ENCODE measurements at places on chromosomes 1 and 21.

- no peak for DNase-seq
These were observed 8.5 kb upstream of the SPATA6 start for GRCh38 chr1:48480504-48480903.

DNA sequence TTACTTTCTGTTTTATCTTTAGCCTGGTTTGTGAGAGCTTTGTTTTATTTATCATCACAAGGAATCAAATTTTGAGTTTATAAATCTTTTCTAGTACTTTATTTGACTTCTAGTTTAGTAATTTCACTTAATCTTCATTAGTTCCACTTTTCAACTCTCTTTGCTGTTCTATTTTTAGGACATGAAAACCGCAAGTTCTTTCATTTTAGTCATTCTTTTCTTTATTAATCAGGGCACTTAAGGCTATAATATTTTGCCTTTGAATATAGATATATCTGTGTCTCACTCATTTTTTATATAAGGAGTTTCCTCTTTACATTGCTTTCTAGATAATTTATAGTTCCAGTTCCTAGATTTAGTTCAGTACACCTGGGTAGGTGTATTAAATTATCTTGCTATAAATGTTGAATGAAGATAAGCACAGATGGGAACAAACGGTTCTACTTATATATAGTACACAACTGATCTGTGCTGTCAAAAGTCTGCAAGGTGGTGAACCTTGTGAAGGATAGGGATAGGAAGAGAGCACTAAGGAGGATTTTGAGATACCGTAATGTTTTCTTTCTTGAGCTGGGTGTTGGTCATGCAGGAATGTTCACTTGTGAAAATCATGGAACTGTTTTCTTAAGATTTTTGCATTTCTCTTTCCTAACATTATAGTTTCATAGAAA, 402.3 kb downstream of the RYR2 start:
- DNase-seq = no peak

GRCh38 chr1:40017951-40018575, 22.5 kb upstream of the CAP1 start:
- no peak for DNase-seq

- no peak for DNase-seq
These were observed 1762.1 kb downstream of the BRINP3 start for GRCh38 chr1:188715566-188715965.

DNA sequence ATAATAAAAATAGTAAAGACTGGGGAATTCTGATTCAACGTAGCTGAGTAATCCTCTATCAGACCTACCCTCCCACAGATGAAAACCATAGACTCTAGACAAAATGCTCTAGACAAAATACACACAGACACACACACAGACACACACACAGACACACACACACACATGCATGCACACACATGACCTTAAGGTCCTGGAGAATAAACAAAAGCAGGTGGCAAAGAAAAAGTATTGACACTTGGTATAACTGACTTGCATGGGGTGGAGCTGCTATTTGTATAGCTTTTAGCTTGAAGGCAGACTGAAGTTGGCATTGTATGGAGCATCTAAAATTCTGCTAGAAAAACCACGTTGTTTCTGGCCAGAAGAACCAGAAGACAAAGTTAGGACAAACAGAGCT, 29.3 kb downstream of the C1orf141 start:
- no peak for DNase-seq

GRCh38 chr1:99559166-99559565, 86.7 kb upstream of the PALMD start:
- no peak for DNase-seq

- peak; percentile 52 for DNase-seq
These were observed 705 bp downstream of the KHDRBS1 start for GRCh38 chr1:32014199-32014947.

- no peak for DNase-seq
These were observed 184.5 kb downstream of the DHRS3 start for GRCh38 chr1:12433323-12434053.

DNA sequence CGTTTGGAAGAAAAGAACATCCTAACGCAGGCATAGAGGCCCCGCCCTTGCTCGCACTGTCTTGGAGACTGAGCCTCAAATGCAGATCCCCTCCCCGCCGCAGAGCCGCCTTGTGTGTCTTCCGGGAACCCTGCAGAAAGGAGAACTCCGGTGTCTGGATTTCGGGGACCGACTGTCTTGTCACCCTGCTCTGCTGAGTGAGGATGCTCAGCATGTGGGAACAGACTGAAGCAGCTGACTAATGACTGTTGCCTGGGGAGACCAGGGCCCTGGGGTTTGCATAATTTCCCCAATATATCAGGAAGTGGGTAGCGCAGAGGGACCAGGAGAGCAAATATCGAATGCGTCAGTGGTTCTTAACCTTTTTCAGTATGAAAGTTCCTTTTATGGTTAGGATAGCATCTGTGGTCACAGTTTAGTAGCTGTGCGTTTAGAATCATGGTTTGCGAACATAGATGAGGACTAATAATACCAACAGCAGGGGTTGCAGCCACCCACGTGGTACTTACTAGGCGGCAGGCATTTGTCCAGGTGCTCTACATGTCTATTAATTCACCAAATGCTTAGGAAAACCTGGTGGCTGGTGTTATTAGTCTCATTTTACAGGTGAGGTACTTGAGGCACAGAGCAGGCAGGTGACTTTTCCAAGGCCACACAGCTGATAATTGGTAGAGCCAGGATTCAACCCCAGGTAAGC, 14.3 kb downstream of the GPR137B start:
- DNase-seq = peak; percentile 84

DNA sequence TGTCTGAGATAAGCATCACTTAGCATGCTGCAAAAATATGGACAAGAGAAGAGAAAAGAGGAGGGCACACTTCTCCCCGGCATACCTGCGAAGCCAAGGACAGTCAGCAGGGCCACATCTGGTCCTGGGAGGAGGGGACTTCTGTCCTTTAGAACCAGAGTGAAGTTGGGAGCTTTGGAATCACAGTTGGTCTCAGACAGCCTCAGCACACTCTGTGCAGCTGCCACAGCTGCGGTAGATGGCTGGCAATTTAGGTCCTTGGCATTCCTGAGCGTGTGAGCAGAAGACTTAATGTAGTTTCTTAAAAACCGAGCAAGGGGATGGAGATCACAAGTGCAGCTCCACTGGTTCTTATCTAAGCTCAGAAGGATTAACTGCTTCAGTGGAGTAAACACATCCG, 32.3 kb downstream of the LRRC53 start:
- no peak for DNase-seq

- DNase-seq = peak; percentile 54
These were observed 16.5 kb upstream of the ATP6V1G3 start for GRCh38 chr1:198556971-198557370.

GRCh38 chr1:12052008-12052573, 11.0 kb upstream of the TNFRSF8 start:
- DNase-seq = peak; percentile 89

DNA sequence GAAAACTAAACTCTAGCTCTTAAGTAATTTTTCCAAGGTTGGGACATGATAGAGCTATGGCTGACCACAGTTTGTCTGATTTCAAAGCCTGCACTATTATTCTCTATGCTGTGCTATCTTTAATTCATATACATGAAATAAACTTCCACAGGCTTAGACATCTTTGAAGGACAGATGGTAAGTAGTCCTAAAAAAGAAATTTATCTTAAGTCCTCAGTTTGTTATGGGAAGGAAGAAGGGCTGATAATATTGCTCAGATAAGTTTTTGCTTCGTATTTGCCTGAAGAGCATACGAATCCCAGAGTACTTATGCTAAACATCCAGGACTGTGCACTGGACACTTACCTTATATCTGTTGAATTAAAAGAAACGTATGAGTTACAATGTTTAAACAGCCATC, 39.6 kb downstream of the VCAM1 start:
- DNase-seq = no peak

GRCh38 chr1:71135571-71135970, 54.7 kb upstream of the ZRANB2 start:
- no peak for DNase-seq

GRCh38 chr1:52551507-52552235, 1.2 kb downstream of the TUT4 start:
- DNase-seq = no peak

DNA sequence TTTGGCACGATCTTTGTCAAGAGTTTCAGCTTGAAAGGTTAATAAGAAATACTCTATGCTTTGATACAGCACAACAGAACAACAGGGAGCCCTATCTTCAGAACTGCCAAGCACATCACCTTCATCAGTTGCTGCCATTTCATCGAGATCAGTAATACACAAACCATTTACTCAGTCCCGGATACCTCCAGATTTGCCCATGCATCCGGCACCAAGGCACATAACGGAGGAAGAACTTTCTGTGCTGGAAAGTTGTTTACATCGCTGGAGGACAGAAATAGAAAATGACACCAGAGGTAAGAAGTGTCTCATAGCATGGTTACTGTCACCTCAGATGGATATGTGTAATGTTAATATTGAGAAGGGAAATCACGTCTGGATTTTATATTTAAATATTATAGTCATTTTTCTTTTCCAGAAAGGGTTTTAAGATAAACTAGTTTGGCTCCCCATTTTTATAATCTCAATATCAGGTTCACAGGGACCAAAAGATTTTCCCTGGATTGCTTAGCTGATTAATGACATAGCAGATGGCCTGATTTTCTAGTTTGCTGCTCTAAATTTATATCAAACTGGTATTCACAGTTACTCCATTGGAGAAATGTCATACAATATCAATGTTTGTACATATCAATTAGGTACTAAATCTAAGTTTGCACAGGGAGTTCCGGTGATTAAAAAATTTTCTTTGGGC, 97.3 kb downstream of the USP25 start:
- DNase-seq = no peak

DNA sequence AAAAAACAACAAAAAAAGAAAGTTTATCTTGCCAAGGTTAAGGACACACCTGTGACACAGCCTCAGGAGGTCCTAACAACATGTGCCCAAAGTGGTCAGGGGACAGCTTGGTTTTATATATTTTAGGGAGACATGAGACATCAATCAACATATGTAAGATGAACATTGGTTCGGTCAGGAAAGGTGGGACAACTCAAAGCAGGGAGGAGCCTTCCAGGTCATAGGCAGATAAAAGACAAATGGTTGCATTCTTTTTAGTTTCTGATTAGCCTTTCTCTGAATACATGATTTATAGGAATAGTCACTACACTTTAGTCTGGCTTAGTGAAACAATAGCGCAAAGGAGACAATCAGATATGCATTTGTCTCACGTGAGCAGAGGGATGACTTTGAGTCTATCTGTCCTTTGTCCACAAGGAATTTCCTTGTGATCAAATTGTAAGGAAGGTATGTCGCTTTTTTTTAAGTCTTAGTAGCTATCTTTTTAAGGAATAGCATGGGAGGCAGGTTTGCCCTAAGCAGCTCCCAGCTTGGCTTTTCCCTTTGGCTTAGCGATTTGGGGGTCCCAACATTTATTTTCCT, 23.3 kb upstream of the OVAAL start:
- no peak for DNase-seq

GRCh38 chr1:200921571-200922110, 26.9 kb downstream of the INAVA start:
- no peak for DNase-seq

DNA sequence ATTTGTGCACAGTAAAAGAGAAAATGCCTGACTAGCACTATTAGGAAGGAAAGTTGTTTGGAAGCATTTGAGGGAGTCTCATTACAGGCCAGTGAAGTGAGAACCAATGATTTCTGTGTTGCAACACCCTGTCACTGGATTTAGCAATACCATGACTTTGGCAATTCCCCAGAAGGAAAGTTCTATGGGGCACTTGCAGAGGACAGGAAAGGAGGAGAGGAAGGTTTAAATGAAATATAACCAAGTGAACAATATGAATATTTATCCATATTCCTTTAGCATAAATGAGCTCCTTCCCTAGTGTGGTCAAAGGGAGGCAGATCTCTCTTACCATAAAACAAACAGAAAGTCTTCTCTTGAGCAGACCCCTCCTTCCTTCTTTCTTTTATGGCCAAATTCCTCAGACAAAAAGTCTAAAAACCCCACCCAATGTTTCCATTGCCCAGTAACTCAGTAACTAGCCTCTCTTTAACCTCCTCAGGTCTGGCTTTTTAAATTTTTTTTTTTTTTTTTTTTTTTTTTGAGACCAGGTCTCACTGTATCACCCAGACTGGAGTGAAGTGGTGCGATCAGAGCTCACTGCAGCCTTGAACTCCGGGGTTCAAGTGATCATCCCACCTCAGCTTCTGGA, 5.5 kb downstream of the TLR5 start:
- no peak for DNase-seq

- peak; percentile 25 for DNase-seq
These were observed at the start of gene ANKRD45 for GRCh38 chr1:173669491-173669941. Gene ANKRD45, minus strand, starts transcription at chr1:173669851. Its CDS starts 10,433 bp downstream, at chr1:173659418.

DNA sequence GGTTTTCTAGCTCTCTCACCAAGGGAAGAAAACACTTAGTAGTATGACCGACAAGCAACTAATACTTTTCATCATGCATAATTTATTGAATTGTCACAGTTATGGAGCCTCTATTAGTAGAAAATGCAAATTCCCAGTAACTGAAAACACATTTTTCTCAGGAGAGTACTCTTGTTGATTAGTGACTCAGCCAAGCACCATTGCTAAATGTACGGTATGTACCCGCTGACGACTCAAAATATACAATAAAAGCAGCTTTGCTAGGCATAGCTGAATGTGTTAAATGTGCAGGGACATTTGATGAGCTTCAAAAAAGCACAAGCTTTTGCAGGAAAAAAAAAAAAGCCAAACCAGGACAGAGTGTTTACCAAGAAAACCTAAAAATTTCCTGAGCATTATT, 63.9 kb downstream of the WDR64 start:
- DNase-seq = no peak

DNA sequence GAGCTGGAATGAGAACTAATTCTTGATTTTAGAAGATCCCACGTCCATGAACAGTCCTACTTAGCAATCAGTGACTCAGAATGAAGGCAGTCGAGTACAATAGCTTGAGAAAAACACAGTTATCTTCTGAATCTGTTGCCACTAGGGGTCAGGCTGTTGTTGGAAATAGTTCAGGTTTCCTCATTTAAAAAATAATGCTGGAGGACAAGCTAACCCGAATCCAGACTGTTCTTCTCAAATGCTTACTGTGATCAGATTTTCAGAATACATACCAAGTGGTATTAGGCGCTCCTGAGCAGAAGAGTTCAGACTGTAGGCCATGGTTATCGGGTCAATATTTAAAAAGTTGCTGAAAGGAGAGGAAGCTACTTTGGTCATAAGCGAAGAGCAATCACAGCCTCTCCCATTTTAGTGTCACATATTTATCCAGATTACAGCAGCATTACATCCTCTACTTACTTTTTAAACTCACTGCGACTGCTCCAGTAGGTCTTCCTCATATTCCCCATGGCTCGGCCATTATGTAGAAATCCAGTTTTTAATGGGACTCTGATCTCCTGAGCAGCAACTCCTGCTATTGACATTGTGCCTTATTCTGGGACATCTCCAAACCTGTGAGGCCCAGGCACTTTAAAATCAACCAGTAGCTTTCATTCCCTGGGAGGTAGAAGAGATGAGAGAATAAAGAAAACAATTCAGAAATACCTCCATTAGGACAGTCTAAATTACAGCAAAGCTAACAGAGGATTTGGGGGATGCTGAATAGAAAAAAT, 10.9 kb downstream of the ERRFI1 start:
- no peak for DNase-seq

GRCh38 chr1:41515131-41515678, 30.7 kb upstream of the EDN2 start:
- no peak for DNase-seq

All from GM06990 (cell line).